ENCODE measurements at places on chromosomes 5 and 9.

GRCh38 chr5:36606428-36607113 lies at the start of gene SLC1A3:
TSS of gene SLC1A3 (plus strand) at chr5:36606606. CDS start at chr5:36608424, 1,818 bp downstream.
- DNase-seq = no peak

DNA sequence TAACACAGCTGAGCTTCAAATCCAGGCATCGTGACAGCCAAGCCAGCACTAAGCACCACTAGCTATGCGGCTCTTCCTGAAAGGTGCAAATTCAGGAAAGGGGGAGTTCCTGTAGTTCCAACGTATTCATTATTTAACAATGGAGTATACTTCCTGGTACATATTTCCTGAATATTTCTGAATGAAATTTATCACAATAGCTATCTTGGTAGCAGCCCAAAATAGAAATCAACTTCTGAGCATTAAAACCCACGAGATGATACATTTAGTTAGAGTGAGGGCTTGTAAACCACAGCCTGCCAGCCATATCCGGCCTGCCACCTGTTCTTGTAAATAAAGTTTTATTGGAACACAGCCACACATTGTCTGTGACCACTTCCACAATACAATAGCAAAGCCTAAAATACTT lies 109.7 kb upstream of the RETREG1 start:
- no peak for DNase-seq

DNA sequence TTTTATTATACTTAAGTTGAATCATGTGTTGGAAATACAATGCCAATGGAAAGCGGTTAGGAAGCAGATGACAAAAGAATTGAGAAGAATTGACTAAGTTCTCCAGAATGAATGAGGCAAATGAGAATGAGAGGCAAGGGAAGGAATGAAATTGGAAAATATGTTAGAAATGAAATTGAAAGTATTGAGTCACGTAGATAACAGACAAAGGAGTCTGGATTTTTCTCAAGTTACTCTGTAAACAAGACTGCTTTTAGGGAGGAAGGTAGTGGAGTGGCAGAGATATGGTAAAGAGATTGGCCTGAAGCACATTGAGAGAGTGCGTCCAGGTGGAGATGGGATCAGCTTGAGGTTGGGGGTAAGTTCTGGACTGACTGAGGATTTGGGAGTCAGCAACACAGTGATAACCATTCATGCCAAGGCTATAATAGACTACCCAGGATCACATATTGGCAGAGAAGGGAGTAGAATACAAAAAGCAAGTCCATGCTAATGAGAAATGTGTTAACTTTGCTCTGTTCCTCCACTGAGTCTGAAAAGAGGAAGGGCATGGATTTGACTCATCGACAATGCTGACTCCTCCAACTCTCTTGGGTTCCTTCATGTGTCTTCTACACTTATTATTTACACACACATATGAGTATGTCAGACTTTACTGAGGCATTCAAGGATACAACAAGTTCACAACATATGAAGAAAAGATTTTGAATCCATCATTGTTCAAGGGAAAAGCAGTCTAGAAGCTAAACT lies 814.2 kb upstream of the ZNF608 start:
- no peak for DNase-seq

DNA sequence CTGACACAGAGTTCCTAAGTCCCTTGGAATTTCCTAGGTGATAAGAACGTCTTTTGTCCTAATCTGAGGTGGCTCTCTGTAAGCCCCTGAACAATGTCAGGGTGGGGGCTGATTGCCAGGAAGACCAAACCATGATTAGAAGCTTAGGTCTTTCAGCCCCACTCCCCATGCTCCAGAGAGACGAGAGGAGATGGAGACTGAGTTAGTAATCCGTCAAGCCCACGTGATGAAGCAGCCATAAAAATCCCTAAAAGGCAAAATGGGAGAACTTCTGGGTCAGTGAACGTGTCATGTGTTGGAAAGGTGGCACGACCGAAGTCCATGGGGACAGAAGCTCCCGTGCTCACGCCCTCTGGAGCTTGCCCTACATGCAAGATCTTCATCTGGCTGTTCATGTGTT lies 85.6 kb downstream of the RAD23B start:
- no peak for DNase-seq

DNA sequence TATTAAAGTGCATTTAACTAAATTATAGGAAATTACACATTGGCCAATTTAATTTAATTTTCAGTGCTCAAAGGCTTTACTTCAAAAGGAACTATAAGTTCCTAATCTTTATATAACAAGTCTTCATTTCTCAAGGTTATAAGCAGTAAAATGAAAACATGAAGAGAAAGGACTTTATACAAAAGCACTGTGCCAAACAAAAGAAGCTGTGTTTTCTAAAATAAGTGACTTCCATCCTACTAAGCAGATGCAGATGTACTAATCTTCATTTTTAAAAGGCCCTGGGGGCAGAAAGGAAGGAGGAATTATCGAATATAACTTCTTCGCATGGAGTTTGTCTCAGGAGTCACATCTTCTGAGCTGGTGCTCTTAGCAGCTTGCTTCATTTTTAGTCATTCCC lies 81.4 kb downstream of the SHC3 start:
- no peak for DNase-seq

- DNase-seq = no peak
Observed at GRCh38 chr9:38318759-38319495, 73.6 kb upstream of the ALDH1B1 start.

GRCh38 chr9:5442400-5443011 lies 4.8 kb upstream of the PLGRKT start:
- DNase-seq = no peak

DNA sequence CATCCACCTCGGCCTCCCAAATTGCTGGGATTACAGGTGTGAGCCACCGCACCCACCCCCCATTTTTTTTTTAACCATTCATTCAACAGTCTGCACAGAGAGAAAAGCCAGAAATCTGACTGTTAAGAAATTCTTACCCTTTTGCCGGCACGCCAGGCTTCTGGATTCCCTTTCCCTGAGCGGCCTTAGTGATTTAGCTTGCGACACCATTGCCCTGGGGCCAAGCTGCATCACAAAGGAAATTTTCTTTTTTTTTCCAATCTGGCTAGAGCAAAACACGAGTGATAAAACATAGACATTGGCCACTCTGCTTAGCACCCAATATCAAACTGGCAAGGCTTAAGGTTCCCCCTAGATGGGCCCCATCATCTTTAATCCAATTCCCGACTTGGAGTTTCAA lies 21.2 kb upstream of the ATOSB start:
- no peak for DNase-seq

GRCh38 chr5:155926031-155926430 lies 400.9 kb upstream of the SGCD start:
- no peak for DNase-seq

DNA sequence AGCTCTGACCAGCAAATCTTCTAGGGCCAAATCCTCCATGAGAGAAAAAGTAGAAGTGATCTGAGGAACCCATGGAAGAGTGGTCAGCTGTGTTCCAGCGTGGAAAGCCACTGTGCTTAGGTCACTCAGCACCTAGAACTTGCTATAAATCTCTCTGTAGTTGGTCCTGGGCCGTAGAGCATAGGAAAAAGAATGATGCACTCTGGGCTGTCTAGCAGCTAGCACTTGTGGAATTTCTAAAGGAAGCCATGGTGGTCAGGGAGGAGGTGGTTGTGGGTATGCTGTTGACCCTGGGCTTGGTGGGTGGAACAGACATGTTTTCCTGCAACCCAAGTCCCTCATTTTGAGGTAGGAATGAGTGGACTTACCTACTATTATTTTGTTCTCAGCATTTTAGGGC lies 48.1 kb downstream of the GGTA1 start:
- no peak for DNase-seq

DNA sequence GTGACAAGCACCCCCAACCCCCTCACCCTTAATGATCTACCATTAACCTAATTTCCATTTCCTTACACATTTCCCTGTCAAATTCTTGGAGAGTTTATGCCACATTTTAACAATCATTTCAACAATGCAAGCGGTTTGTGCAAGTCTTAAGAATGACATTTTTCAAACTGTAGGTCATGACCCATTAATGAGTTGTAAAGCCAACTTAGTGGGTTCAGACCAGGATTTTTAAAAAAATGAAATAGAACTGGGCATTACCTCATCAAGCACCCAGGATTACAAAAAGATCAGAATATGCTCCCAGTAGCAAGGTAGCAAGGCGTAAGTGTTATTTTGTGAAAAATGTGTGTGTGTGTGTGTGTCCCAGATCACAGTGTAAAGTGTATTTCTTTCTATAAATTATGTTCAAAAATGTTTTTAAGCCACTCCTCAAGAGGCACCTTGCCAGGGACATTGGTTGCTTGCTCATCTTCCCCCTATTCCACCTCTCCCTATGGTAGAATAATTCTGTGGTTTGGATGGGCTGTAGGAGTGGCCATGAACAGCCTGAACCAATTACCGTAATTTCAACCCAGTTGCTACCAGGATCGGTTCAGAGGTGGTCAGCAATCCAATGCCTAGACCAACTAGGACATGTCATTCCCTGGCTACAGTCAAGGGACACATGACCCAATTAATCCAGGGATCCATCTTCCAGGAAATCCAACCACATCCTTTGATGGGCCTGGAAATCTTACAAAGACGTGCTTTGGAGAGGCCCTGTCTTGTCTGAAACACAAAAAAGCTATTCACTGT lies 14.4 kb upstream of the TGFBR1 start:
- no peak for DNase-seq

GRCh38 chr5:527646-528628 lies 3.7 kb upstream of the SLC9A3 start:
- DNase-seq = no peak

- DNase-seq = no peak
Observed at GRCh38 chr5:78647351-78647818, 1.2 kb downstream of the LHFPL2 start.

DNA sequence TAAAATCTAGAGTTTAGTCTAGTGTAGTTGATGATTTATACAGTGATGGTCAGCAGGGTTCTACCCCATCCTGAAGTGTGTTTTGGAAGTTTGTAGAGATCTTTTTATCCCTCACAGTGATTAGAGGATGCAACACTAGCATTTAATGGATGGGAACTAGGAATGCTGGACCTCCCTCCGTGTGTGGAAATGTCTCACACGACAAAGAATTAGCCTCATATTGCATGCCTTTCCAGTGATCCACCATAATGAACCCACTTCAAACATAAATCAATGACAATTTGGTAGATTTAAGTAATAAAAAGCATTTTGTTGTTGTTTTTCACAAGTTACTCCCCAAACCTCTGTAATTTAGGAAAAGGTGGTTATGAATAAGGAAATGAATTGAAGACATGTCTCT lies 82.5 kb upstream of the LMNB1 start:
- DNase-seq = no peak

- no peak for DNase-seq
Observed at GRCh38 chr5:172785429-172786088, 14.6 kb upstream of the DUSP1 start.

DNA sequence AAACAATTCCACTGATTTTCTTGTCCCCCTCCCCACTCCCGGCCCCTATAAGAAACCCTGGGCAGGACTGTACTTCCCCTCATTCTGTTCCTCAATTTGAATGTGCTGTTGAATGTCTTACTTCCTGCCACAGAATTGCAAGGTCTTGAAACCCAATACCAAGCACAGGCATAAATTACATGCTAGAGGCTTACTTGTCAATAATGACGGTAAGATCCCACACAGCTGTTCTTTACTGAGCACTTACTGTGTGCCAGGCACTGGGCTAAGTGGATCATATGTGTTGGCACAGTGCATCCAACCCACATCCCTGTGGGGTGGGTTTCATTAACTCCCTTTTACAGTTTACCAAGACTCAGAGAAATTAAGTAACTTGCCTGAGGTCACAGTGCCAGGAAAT lies 63.4 kb downstream of the MVB12B start:
- no peak for DNase-seq

DNA sequence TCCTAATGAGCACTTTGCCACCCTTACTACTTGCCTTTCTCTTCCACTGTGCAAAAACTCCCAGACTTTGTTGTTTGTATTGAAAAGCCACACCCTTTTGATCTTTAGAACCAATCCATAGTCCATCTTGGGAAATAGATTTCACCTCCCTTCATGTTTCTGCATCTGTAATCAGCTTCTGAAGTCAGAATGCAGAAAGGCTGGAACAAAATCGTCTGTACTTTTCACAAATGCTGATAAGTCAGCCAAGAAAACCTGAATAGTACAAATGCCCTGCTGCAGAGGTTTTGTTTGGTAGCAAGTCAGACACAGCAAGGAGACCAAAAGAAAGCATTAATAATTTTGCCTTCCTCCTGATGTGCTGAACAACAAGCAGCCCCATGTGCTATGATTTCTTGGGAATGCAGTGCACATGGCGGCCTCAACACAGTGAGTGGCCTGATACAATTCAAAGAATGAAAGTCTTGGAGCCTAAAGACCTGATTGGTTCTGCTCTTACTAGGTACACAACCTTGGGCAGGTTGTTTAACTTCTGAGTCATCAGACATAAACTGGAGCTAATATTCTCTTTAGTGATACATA lies 59.2 kb upstream of the STK32A start:
- no peak for DNase-seq

DNA sequence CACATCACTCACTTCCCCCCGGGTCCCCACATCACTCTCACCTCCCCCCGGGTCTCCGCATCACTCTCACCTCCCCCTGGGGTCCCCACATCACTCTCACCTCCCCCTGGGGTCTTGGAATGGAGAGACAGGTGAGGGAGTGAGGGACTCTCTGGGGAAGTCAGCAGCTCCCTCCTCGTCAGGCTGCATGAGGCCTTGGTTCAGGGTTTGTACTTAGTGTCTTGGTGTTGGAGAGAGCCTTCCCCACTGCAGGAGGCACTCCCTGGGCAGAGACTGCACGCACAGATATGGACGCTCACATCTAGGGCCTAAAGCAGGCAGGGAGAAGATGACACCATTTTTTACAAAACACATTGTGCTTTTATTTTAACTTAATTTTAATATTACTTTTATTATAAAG lies 56.5 kb upstream of the IRX4 start:
- DNase-seq = no peak

- DNase-seq = no peak
Observed at GRCh38 chr5:108278285-108279240, 103.3 kb downstream of the FBXL17 start.

DNA sequence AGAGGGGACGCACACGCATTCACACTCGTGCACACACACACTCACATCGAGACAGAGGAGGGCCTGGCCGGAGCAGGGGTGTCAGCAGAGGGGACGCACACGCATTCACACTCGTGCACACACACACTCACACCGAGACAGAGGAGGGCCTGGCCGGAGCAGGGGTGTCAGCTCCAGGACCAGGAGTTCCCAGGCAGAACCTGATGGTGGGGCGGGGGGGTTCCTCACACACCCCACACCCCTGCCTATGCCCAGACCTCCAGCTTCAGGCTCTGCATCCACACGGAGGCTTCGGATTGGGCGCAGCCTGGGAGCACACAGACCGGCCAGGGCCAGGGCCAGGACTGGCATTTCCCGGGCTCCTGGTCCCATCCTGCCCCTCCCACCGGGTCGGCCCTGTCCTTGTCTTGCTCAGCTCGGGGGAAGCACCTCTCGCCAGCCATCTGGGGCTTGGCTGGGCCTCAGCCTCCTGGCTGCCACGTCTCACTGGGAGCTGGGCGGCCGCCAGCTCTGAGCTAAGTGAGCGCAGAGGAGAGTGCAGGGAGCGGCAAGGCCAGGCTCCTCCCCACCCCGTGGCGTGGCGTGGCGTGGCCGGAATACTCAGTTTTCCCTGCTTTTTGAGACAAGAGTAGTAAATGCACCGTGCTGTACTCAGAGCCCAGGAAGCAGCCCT lies 31.3 kb downstream of the ADAMTS2 start:
- DNase-seq = peak; percentile 11
